Cerebellum (tissue), 4 donors: ENCODE measurements at places on chromosomes 11 and 22.

GRCh38 chr22:41920271-41920976, 5.5 kb upstream of the SHISA8 start:
- DNase-seq = no peak

DNA sequence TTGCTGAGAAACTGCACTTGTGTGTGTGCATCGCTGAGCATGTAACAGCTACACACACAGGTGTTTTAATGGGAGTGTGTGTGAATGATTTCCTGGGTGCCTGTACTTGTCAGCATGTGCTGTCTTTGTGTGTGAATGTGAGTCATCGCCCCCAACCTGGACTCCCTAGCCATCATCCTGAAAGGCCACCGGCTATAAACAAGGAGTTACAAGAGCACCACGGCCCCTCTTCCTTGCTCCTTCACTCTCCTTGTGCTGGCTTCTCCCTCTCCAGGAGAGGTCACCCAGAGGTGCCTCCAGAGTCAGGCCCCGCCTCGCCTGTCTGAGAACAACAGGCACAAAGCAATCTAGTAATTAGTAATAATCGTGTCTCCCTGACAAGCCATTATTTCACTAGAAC, 419.2 kb downstream of the BUD13 start:
- no peak for DNase-seq

GRCh38 chr11:114132944-114133394, 73.5 kb downstream of the ZBTB16 start:
- DNase-seq = no peak

- no peak for DNase-seq
Observed at GRCh38 chr11:130423541-130424142, 4.8 kb downstream of the ADAMTS8 start.

DNA sequence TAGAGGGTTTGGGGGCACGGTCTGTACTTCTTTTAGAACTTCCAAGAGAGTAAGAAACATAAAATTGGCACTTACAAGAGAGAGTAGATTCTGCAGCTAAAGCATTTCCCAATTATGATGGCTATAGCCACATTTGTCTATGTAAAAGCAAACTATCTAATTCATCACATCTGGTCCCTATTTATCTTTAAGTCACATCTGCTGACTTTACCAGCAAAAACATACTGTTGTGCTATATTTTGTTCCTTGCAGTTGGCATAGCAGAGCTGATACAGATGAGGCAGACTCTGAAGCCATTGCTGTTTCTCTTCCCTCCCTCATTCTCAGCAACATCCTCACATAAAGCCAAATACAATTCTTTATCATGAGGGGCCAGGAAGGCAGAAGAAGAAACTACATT, 1533.5 kb upstream of the RAG2 start:
- no peak for DNase-seq

DNA sequence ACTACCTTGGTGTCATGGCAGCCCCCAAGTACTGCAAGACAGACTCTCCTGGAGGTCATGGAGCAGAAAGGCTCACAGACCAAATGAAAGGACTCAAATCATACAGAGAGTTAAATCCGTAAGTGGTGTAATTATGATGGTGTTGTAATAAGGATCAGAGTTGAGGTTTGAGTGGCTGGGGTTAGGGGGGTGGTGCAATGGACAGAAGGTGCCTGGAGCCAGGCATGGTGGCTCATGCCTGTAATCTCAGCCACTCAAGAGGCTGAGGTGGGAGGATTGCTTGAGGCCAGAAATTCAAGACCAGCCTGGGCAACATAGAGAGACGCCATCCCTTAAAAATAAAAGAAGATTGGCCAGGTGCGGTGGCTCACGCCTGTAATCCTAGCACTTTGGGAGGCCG, 18.7 kb downstream of the ART5 start:
- DNase-seq = no peak

- DNase-seq = no peak
Observed at GRCh38 chr11:1194977-1195681, 27.7 kb upstream of the MUC5B start.

DNA sequence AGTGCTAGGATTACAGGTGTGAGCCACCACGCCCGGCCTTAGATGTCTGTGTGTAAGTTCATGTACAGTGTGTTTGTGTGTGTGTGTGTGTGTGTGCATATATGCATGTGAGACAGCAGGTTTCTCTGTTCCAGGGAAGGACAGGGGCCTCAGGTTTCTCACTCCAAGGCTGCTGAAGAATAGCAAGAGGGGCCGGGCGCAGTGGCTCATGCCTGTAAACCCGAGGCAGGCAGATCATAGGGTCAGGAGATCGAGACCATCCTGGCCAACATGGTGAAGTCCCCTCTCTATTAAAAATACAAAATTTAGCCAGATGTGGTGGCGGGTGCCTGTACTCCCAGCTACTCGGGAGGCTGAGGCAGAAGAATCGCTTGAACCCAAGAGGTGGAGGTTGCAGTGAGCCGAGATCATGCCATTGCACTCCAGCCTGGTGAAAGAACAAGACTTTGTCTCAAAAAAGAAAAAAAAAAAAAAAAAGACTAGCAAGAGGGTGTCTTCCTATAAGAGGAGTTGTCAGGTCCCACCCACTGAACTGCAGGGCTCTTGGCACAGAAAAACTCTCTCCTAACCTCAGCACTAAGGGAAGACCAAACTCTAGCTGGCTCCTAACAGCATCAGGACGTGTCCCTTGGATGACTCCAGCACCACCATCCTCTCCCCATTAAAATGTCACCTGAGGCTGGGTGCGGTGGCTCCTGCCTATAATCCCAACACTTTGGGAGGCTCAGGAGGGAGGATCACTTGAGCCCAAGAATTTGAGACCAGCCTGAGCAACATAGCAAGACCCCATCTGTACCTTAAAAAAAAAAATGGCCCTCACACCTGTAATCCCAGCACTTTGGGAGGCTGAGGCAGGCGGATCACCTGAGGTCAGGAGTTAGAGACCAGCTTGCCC, 40.0 kb downstream of the TST start:
- no peak for DNase-seq

DNA sequence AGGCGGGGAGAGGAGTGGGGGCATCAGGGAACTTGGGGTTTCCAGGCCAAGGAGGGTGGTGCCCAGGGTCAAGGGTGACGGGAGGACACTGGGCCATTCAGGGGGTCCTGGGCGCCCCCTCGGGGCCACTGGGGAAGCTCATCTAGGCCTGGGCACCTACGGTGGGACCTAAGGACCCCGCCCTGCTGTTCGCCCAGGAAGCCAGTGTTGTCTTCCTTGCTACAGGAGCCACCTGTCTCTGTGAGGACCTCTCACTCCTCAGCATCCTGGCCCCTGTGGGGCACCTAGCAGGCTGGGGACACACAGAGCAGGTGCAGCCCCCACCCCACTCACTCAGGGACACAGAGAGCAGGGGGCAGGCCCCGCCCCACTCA, 191.6 kb downstream of the IGLL1 start:
- DNase-seq = no peak

DNA sequence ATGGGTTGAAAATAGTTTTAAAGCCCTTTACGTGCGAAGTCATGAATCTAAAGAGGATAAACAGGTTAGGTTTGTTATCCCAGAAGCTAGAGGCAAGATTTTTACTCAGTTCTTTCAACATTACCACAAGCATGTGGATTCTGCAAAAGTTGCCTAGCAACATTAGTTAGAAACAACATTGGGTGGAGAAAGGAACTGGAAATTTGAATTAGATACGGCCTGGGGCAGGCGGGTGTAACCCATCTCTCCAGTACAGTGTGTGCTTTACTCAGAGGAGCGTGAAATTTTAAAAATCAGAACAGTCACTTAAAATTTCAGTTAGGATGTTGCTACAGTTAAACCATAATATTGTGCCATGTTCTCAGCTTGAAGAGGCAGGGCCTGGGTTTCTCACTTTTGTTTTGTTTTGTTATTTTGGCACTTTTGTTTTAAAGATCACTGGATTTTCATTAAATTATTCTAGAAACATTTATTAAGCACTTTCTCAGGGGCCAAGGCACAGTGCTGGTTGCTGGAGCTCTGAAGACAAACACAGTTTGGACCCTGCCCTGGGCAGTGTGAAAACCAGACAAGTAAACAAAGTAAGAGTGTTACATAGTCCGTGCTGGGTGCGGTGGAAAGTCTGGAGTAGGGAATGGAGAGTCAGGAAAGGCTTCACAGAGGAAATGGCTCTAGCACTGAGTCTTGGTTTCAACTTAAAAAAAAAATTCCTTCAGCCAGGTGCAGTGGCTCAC, 4.4 kb upstream of the WEE1 start:
- no peak for DNase-seq

DNA sequence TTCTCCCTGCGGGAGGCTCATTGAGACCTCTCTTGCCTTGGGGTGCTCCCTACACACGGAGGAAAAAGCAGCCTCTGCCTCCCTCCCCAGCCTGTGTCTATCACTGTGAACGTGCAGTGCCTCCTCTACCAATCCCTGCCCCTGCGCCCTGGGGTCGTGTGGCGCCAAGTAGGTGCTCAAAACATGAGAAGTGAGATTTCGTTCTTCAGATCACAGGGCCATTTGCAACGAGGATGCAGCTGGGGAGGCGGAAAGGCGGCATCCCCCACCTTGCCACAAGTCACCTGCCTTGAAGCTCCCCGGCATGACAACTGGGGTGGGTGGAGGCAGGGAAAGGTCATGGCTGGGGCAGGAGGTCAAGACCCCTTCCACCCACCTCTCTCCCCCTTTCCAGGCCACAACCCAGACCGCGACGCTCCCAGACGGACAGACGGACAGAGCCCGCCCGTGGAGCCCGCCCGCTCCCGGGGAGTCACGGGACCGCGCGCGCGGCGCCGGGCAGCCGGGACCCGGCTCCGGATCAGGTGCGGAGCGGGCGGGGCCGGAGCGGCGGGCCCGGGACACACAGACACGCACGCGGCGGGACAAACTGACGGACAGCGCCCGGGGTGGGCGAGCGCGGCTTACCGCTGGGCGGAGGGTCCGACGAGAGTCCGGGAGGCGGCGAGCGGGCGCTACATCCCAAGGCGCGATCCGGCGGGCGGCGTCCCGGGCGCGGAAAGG, 485 bp downstream of the KCNJ4 start:
- no peak for DNase-seq

GRCh38 chr11:120024586-120024985, 113.3 kb downstream of the TRIM29 start:
- no peak for DNase-seq

- no peak for DNase-seq
Observed at GRCh38 chr11:103863497-103863896, 172.9 kb upstream of the DDI1 start.

GRCh38 chr11:123419731-123420452, 10.2 kb upstream of the GRAMD1B start:
- no peak for DNase-seq

GRCh38 chr11:46590740-46591605, 2.9 kb downstream of the AMBRA1 start:
- no peak for DNase-seq

DNA sequence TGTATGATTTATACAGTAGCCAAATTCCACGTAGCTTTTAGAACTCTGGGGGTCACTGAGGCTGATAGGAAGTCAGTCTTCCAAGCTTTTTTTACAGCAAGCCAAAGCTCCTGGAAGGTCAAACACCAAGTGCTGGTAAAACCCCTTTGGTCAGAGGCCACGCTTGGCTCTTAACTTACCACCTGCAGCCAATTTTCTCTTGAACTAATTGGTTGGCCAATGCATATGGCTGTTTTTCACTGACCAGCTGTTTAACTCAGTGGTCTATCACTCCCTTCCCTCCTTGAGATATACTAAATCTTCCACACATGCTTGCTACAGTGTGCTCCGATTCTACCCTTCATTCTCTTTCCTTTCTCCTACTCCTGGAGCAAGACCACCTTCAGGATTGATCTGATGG, 116.0 kb downstream of the FAR1 start:
- DNase-seq = peak; percentile 53
